ENCODE measurements at places on chromosomes 13 and 19.

GRCh38 chr13:94328381-94329041 lies 151.0 kb downstream of the DCT start:
- DNase-seq, result no peak

- DNase-seq, result no peak
Measured at GRCh38 chr19:48874303-48875135, 2.3 kb downstream of the PPP1R15A start.

GRCh38 chr13:53191091-53191490 lies 162.5 kb downstream of the OLFM4 start:
- no peak for DNase-seq

DNA sequence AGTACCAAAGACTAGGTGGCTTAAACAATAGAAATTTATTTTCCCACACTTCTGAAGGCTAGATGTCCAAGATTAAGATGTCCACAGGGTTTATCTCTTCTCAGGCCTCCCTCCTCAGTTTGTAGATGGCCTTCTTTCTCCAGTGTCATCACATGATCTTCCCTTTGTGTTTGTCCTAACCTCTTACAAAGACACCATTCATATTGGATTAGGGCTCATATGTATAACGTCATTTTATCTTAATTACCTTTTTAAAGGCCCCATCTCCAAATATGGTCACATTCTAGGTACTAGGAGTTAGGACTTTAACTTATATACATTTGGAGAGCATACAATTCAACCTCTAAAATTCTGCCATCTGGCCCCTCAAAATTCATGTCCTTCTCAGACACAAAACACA lies 34.3 kb downstream of the N4BP2L2 start:
- DNase-seq, result no peak

- DNase-seq, result no peak
Measured at GRCh38 chr19:15448778-15449619, 757 bp downstream of the WIZ start.
